ENCODE measurements at places on chromosomes 5 and 9.

DNA sequence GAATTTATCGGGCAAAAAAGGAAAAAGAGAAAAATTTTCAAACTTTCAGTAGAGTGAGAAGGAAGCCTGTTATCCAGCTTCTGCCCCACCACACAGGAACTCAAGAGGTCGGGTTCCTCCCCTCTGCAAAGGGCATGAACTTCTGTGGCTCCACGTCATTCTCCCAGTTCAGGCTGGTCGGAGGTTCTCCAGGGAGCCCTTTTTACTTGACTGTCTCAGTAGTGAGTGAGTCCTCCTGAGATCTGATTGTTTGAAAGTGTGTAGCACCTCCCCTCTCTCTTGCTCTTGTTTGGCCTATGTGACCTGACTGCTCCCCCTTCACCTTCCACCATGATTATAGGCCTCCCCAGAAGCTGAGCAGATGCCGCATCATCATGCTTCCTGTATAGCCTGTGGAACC lies 9.7 kb downstream of the SPINK1 start:
- DNase-seq = no peak

DNA sequence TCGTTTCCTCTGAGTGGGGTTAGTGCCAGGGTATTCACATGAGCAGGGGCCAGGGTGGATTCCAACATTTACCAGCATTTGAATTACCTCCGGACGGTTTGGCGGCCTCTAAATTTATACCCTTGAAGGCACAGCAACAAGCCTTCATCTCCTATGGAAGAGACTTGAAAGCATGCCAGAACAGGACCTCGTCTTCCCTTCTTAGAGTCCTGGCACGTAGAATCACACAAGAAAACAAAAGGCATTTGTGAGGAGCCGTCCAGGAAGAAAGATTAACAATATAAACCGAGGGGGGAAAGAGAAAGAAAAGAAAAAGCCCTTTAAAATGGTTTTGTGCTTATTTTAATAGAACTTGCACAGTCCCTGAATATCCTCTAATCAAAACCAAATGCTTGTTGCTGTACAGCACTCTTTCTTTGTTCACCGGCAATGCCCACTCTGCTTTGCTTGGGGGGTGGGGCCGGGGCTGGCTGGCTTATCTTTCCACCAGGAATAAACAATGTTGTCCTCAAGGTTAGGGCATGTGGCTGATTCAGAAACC lies 575.8 kb upstream of the ZNF462 start:
- DNase-seq = no peak

DNA sequence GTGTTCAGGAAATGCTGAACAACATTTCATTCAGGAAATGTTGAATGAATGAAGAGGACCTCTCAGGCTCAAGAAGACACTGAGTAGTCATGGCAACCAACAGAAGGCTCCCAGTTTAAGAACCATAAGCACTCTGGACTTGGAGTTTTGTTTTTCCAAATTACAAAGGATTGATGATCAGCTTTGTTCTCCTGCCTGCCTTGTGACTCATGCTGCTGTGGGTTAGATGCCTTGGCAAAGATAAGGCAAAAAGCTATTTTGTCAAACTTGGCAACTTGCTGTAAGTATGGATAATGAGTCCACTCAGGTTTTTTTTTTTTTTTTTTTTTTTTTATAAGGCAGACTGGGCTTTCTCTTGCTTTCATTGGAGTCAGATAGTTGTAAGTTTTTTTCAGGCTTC lies 365.0 kb downstream of the TMEM232 start:
- DNase-seq = no peak

GRCh38 chr9:129012343-129012742 lies 15.8 kb downstream of the SH3GLB2 start:
- DNase-seq = no peak

GRCh38 chr9:73269430-73270101 lies 117.9 kb downstream of the ANXA1 start:
- DNase-seq = no peak

DNA sequence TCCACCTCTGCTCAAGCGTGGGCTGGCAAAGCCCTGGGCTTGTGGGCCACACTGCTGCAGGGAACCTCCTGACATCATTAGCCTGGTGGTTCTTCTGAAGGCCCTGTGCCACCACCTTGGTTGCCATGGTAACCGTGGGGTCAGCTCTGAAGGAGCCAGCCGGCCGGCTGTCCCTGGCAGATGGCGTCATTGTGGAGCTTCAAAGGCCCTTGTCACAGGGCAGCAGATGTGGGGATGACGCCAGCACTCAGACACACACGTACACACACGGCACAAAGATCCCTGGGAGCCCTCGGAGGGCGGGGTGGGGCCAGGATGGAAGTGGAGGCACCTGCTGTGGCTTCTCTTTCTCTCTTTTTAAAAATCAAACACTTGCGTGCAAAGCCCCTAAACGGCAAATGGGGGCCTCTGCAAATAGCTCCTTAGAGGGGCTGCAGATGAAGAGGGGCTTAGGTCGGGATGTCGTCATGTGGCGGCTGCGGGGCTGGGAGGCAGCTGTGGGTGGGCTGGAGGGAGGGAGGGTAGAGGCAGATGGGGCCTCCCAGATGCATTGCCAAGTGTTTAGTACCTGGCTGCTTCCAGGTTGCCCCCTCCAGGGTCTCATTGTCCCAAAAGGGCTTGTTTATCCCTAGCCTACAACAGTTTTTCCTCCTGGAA lies 19.5 kb upstream of the RPL26L1 start:
- DNase-seq = no peak

DNA sequence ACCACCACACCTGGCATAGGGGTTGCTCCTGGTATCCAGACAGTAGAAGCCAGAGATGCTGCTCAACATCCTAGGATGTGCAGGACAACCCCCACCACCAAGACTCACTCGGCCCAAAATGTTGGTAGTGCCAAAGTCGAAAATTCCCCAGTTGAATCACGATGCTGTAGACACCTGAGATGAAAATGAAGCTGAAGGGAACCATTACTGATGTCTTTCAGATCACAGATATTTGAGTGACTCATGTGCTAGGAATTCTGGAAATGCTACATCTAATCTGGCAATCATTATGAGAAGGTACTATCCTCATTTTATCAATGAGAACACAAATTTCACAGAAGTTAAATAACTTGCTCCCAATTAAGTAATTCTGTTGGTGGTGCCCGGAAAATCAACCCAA lies 21.0 kb upstream of the UBE2QL1 start:
- DNase-seq = no peak
